ENCODE measurements at places on chromosomes 12 and 14. TPM values are rescaled to one million over a fixed set of nuclear protein-coding genes. Genes with fewer than 3 reads are reported as not detected.

The SLCO1B1 gene
- not detected for total RNA-seq

The NAV3 gene
- total RNA-seq: 4.5 TPM

The KRT86 gene
- total RNA-seq: 1.3 TPM

GRCh38 chr14:57811998-57812546 lies 53.8 kb downstream of the SLC35F4 start:
- no peak for DNase-seq

DNA sequence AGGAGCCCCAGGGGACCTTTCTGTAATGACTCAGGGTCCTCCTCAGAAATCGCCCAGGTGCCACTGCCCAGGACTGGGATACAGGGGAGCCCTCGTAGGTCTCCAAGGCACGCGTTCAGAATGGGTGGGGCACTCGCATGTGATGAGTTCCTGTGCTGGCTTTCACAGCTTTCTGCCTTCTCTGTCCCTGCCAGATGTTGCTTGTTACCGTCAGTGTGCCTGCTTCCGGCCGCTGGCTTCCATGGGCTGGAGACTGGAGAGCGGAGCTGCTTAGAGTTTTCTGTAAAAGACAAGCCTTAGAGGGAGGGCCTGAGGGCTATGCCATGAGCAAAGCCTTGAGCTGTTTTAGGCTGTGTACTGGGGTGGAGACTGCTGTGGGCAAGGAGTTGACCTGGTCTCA lies 75.0 kb upstream of the SLC24A4 start:
- no peak for DNase-seq

- no peak for DNase-seq
Observed at GRCh38 chr14:36556811-36557433, 25.5 kb downstream of the NKX2-8 start.

Data from kidney (tissue), 22 donors.